Mesangial cell (primary cell): ENCODE measurements at places on chromosomes 12 and 14. TPM values are rescaled to one million over a fixed set of nuclear protein-coding genes. Genes with fewer than 3 reads are reported as not detected.

NANOG gene
- total RNA-seq, result not detected in 2 replicates

NRIP2 gene
- under 0.01 TPM in 1 of 2 replicates, not detected in the other for total RNA-seq

AICDA gene
- 0.13 TPM in 1 of 2 replicates, not detected in the other for total RNA-seq

MSRB3 gene
- 15.3 and 23.1 TPM in 2 replicates for total RNA-seq

FBXO33 gene
- total RNA-seq, result 8.4 and 8.6 TPM in 2 replicates

C12orf54 gene
- total RNA-seq, result not detected in 2 replicates

TMEM119 gene
- under 0.01 and 2.7 TPM in 2 replicates for total RNA-seq

SNAPC1 gene
- total RNA-seq, result 6.8 and 8.6 TPM in 2 replicates

HOXC9 gene
- 12.1 and 21.0 TPM in 2 replicates for total RNA-seq

LRTM2 gene
- not detected in 2 replicates for total RNA-seq

PTCSC3 gene
- not detected in 2 replicates for total RNA-seq

EPS8 gene
- 47.8 and 65.3 TPM in 2 replicates for total RNA-seq

FOXA1 gene
- 0.16 and 0.63 TPM in 2 replicates for total RNA-seq

ADAM21 gene
- under 0.01 TPM in 1 of 2 replicates, not detected in the other for total RNA-seq
